Mesothelial cell of epicardium (in vitro differentiated cells): ENCODE measurements at places on chromosomes 5 and 9.

- no peak for DNase-seq
Measured at GRCh38 chr5:76626738-76627137, 3.5 kb upstream of the F2RL2 start.

- DNase-seq = peak; percentile 32
Measured at GRCh38 chr9:33884856-33885701, 68.1 kb downstream of the UBE2R2 start.

DNA sequence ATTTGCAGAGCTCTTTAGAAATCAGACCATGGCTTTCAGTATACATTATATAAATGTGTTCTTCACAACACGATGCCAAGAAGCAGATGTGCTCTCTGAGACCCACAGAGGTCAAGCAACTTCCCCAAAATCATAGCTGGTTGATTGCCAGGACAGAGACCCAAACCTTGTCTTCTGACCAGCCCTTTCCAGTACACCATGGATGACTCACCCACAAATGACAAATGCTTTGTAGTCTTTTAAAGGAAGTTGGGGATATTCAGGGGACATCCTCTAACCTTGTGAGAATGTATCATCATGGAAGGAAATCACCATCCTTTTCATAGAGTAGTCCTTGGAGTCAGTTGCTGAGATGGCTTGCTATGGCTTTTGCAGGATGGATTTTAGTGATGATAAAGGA is 30.1 kb downstream of the ZNF462 start:
- DNase-seq = no peak

DNA sequence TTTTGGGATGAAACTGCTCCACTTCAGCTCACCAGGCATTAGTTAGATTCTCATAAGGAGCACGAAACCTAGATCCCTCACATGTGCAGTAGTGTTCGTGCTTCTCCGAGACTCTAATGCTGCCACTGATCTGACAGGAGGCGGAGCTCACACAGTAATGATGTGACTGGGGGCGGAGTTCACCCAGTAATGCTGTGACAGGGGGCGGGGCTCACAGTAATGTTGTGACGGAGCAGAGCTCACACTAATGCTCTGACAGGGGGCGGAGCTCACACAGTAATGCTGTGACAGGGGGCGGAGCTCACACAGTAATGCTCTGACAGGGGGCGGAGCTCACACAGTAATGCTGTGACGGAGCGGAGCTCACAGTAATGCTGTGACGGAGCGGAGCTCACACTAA is 27.1 kb upstream of the LRRC14B start:
- DNase-seq = no peak

DNA sequence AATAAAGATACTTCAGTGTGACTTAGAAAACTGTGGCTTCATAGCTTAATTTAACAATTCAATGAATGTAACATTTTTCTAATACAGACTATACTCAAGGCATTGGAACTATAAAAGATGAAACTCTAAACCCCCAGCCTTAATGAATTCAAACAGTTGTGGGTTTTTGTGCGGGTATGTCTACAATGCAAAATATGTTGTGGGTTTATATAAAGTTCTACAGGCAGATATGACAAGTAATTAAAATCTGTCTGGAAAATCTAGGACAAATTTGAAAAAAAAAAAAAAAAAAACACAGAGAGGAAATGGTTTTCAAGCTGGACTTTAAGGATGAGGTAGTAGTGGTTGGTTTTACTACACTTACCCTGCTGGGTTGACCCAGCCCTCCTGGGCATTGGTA is 467.5 kb upstream of the TLE4 start:
- DNase-seq = no peak

DNA sequence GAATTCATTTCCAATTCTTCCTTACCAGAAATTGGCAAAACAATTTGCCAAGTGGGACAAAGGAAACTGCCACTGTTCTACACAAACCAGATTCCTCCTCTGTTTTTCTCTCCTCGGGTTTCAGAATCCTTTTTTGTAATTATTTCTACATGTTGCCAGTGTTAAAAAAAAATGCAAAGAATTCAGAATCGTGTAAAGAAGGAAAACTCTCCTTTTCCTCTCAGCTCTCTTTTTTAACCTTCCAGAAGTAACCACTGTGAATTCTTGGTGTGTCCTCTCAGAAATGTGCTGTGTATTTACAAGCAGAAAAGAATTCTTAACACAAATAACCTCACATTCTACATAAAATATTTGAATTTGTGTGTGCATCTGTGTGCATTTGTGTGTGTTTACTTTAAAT is 224.6 kb downstream of the DRD1 start:
- DNase-seq = no peak

- no peak for DNase-seq
Measured at GRCh38 chr9:19269582-19269981, 39.1 kb downstream of the DENND4C start.

GRCh38 chr9:123942542-123942941 is 12.6 kb upstream of the DENND1A start:
- no peak for DNase-seq

- DNase-seq = no peak
Measured at GRCh38 chr5:67106626-67107342, 89.8 kb downstream of the CD180 start.

DNA sequence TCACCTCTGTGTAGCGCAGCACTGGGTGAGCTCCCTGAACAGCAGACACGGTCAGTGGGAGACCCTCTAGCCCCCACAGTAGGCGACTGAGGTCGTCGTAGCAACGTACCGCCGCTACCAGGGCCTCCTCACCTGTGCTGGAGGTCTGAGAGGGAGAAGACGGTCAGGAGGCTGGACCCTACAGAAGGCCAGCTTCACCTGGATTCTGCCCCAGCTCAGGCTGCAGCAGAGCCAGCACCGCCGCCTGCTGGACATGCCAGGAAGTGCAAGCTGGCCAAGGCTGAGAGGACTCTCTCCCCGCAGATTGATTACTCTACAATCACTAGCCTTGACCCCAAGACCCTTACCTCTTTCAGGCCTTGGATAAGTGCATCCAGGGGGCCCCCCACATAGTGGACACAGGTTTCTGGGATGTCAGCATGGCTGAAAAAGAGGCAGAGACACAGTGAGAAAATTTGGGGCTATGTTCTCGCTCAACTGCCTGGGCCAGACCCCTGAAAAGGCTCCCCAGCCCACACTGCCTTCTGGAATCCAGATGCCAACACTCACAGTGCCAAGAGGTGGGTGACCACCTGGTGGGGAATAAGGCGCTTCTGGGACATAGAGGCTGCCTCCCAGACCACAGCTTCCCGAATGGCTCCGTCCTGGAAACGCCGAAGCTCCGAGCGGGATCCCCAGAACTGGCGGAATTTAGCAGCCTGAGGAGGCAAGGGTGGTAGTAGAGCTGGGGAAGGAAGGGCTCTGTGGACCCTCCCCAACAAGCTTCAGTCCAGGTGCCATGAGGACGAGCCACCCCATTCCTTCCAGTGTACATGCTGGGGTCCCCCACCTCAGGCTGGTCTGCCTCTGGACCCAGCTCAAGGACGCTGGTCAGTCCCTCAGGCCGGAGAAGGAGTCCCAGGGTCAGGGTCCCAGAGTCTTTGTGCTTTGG is 6.9 kb downstream of the NOL6 start:
- peak; percentile 83 for DNase-seq

DNA sequence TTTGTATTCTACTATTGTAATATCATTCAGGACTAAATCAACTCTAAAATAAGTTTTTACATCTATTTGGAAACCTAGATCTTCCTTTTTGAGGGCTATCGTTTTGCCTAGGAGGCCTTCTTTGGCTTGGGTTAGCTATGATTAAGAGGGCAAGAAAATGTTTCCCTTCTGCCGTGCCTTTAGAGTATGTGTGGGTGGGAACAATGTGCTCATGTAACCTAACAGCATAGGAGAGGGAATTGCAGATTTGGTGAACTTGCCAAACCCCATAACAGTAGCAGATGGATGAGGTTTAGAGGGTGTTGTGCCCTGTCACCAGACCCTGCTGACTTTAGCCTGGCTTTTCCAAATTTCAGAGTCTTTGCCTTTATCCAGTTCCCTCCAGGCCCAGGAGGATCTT is 339.0 kb downstream of the ADGRV1 start:
- DNase-seq = no peak

DNA sequence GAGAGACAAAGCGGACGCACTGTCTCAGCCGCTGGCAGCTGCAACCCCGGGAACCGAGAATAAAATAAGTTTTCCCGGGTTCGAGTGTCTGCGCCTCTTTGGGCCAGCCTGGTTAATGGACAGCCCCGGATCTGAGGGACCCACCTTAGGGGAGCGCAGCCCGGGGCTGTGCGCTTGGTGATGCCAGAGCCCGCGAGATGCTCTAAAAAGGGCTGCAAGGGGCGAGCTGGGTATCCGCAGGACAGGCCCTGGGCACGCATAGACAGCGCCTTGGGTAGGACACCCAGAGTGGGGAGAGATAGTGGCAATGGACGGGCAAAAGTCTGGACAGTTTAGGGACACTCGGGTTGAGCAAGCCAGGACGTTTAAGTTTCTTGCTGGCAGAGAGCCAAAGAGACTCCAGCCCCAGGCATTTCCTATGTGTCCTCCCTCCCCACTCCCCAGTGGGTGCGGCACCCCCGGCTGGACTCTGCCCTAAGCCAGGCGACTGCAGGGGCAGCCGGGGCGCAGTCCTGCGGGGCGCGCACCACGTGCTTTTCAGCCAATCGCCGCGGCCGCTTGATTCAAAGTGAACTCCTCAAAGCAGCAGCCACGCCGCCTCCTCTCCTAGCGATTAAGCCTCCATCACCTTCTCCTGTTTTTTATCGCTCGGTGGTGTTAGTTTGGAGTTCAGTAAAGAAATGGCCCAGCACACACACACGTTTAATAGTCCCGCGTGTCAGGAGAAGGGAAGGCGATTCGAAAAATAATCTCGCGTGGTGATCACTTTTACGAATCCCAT is 616 bp upstream of the ENC1 start:
- peak; percentile 54 for DNase-seq

GRCh38 chr5:175718401-175719108 is 60.7 kb downstream of the HRH2 start:
- DNase-seq = no peak

DNA sequence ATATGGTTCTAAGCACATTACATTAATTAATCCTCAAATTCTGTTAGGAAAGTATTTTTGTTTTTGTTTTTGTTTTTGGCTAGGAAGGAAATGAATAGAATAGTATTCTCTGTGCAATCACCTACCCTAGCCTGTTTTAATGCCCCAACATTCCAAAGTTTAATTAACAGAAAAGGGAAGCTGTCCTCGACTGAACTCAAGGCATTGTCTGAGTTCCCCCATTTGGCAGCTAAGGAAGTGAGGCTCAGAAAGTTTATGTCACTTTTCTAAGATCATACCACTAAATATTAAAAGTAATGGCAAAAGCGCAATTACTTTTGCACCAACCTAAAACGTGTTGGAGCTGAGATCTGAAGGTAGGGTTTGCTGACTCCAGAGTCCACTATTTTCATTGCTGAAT is 59.8 kb downstream of the FGF1 start:
- DNase-seq = no peak

DNA sequence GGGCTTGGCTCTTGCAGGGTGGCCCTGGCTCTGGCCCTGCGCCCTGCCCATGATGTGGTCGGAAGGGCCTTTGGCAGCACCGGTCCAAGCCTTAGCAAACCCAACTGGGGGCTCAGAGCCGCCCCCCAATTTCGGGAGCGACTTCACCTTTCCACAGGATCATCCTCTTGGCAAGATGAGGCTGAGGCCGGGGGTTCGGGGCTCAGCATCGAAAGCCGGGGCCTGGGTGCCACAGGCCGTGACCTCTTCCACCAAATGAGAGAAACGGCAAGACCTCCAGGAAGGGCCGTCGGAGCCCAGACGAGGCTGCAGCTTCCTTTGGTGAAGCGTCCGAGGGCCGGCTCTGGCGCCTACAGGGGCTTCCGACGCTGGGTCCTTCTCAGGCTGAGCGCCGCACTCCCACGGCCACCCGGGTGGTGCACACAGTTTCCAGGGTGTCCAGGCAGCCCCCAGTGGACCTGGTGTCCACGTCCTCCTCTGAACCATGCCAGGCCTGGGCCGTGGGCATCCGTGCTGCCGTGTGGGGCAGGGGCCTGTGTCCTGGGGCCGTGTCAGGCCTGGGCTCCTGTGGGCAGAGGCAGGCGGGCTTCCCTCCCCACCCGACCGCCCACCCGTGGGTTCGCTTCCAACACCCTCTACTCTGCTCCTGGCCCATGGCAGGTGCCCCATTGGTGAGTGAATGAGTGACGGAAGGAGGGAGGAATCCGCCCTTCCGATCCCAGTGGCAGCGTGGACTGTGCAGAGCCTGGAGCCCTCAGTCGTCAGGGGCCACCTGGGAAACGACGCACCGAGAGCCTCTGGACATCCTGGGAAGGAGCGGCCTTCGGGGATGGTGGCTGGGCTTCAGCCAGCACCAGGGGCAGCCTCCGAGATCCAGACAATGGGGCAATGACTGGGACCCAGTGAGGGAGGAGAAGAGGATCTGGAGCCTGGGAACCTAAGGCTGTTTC is 5.2 kb upstream of the AGPAT2 start:
- DNase-seq = no peak

DNA sequence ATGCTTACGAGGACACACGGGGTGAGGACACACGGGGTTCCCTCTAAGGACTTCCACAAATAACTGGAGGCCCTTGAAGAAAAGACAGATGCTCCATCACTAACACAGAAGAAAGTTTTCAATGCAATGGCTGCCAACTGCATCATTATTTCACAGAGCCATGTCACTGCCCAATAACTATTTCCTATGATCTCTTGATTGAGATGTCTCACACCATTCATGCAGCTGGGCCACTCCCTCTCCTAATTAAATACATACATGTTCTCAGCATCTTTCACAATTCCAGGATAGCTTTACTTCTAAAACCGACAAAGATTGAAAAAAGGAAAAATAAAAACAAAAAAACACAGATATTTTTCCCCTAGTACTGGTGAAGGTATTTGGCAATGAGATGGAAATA is 650.8 kb downstream of the SEMA5A start:
- DNase-seq = no peak

DNA sequence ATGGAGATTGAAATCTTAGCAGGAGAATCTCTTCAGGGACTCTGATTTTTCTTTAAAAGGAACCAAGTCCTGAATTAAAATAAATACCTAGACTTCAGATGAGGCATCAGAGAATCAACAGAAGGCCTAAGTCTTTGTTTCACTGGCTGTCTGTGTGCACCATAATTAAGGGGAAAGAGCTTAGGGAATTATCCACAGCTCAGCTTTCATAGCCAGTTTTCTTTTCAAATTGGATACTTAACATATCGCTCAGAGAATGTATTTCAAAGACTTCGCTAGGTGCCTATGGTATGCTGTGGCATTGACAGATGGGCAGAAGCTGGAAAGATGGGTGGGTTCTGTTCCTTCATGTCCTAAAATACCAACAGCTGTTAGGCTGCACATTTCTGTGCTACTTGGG is 325.8 kb downstream of the TMEM38B start:
- DNase-seq = no peak

DNA sequence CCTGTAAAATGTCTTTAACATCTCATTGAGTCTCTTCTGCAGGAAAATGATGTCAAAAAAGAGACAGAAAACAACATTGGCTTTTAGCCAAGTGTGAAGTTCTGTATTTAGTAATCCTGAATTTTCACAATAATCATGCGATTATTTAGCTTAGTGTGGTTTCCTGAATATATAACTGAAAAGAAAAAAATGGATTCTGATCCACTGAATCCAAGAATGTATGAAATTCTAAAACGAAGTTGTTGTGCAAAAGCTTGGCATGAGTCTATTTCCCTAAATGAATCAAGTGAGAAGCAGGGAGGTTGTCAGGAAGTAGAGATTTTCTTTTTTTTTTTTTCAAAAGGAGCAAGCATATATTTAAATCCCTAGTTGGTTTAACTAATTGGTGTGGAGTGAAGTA is 145.9 kb upstream of the CDH6 start:
- DNase-seq = no peak
